ENCODE measurements at places on chromosomes 1 and 21.

- DNase-seq, result no peak
These were observed 5.7 kb downstream of the ALG14 start for GRCh38 chr1:95067062-95067461.

DNA sequence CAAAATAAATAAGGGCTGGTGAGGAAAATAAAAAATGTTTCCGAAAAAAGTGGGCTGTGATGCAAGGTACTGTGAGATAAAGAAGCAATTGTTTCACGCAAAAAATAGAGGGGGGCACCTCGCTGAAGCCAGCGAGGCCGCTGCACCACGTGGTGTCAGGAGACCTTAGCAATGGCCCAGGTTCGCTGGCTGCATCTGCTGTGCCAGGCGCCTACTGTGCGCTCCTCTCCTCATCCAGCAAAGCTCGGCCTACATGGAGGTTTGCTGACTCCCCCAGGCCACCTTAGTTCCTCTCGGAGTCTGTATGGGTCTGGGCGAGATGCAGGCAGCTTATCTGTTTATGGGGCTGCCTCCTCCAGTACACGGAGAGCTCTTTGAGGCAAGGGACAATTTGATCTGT, 119.6 kb downstream of the NR5A2 start:
- DNase-seq, result no peak

- DNase-seq, result no peak
These were observed 10.8 kb upstream of the ENO1 start for GRCh38 chr1:8889103-8889846.

GRCh38 chr1:206111271-206111927, 5.8 kb downstream of the AVPR1B start:
- no peak for DNase-seq

- DNase-seq, result no peak
These were observed 131.0 kb upstream of the HMCN1 start for GRCh38 chr1:185603158-185603557.

GRCh38 chr1:182185842-182186756, 124.6 kb upstream of the ZNF648 start:
- no peak for DNase-seq

- no peak for DNase-seq
These were observed 102.0 kb upstream of the ARHGEF16 start for GRCh38 chr1:3352299-3352951.

All from activated CD8-positive, alpha-beta memory T cell treated with anti-CD3 and anti-CD28 coated beads for 1 hour (primary cell).